Activated CD4-positive, alpha-beta memory T cell treated with anti-CD3 and anti-CD28 coated beads, Interleukin-2, amount 10 ng/mL, durations not matched to agents 7 days and 5 days (primary cell): ENCODE measurements at places on chromosomes 11 and 22.

GRCh38 chr22:40377931-40378330, 7.5 kb downstream of the SGSM3 start:
- H3K4me1 ChIP-seq = peaks cover 7% of the 10 kb centered on the region
- H3K36me3 ChIP-seq = peaks cover 7% of the 10 kb centered on the region
- no peak for DNase-seq
- no peak overlapping the region for H3K27ac ChIP-seq
- H3K4me3 ChIP-seq = no peak overlapping the region

DNA sequence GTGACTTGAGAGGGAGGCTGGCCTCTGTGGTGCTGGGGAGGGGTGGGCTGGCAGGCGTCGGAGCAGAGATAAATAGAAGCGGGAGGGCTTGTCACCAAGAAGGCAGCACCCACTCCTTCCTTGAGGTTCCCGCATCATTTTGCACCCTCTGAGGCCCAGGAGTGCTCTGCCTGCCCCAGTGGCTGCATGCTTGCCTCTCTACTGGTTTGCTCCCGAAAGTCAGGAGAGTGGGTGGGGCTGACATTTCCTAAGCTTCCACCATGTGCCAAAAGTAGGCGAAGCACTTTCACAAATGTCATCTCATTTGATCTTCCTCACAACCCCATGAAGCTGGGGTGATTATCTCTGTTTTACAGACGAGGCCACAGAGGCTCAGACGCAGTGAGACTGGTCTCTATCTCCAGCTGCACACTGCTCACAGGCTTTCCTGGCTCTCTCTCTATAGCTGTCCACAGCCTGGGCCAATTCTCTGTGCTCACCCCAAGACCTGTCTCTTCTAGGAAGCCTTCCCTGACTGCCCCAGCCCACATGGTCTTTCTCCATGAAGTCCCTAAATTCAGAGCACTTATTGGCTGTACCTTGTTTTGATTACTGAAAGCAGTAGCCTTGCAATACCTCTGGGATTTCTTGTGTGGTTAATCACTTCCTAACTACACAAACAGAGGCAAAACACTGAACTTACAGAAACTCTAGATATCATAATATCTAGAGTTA, 2.6 kb upstream of the UCP3 start:
- no peak overlapping the region for H3K4me3 ChIP-seq
- H3K4me1 ChIP-seq = peaks cover 84% of the 10 kb centered on the region
- peak; percentile 56 for DNase-seq
- peaks cover 32% of the 10 kb centered on the region for H3K36me3 ChIP-seq
- no peaks in the 10 kb centered on the region for H3K27me3 ChIP-seq
- peak overlapping the region; percentile 86 for H3K27ac ChIP-seq

GRCh38 chr11:65589444-65590239, 6.0 kb downstream of the KCNK7 start:
- no peak for DNase-seq
- peak overlapping the region; percentile 52 for H3K27ac ChIP-seq
- peaks cover 33% of the 10 kb centered on the region for H3K36me3 ChIP-seq
- H3K4me1 ChIP-seq = peaks cover 44% of the 10 kb centered on the region
- H3K4me3 ChIP-seq = no peak overlapping the region

DNA sequence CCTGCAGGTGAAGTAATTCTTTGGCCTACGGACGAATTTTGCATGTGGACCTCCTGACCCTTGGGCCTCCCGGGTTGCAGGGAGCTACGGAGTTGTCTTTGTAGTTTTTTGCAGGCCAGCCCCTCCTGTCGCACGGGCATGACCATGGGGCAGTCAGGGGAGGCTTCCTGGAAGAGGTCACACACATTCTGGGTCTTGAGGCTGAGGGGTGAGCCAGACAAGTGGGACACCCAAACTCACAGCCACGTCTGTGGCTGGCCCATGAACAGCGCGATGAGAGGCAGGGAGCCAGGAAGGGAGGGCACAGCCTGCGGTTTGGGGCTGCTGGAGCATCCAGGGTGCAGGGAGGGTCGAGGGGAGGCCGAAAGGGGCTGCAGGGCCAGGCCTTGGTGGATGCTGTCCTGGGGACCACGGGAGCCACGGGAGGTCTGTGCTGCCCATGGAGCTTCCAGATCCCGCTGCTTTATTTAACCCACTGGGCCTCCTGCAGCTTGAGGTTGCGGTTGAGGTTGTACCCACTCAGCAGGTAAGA, 78.9 kb downstream of the FBLN1 start:
- DNase-seq = no peak
- peaks cover 21% of the 10 kb centered on the region for H3K4me1 ChIP-seq
- no peak overlapping the region for H3K27ac ChIP-seq
- no peak overlapping the region for H3K4me3 ChIP-seq
- H3K27me3 ChIP-seq = peaks cover 5% of the 10 kb centered on the region

- H3K27ac ChIP-seq = no peak overlapping the region
- no peak for DNase-seq
- H3K27me3 ChIP-seq = no peaks in the 10 kb centered on the region
- H3K36me3 ChIP-seq = peaks cover 6% of the 10 kb centered on the region
- H3K4me1 ChIP-seq = no peaks in the 10 kb centered on the region
Observed at GRCh38 chr11:72896431-72896830, 82.2 kb downstream of the ATG16L2 start.

DNA sequence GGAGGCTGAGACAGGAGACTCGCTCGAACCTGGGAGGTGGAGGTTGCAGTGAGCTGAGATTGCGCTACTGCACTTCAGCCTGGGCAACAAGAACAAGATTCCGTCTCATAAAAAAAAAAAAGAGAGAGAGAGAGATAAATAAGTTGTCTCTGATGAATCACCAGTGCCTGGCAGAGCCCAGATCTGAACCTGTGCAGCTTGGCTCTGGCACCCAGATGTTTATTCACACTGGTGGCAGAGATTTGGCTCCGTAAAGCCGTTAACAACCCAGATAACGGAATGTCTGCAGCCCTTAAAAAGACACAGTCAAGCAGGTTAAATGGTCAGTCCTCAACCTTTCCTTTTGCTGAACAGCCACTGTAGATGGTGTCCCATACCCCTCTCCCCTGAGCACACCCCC, 33.5 kb upstream of the RTL6 start:
- peaks cover 2% of the 10 kb centered on the region for H3K27me3 ChIP-seq
- H3K27ac ChIP-seq = no peak overlapping the region
- H3K36me3 ChIP-seq = no peaks in the 10 kb centered on the region
- no peak overlapping the region for H3K4me3 ChIP-seq

- DNase-seq = no peak
- H3K27ac ChIP-seq = no peak overlapping the region
- no peak overlapping the region for H3K4me3 ChIP-seq
- no peaks in the 10 kb centered on the region for H3K27me3 ChIP-seq
- no peaks in the 10 kb centered on the region for H3K36me3 ChIP-seq
- H3K4me1 ChIP-seq = peaks cover 2% of the 10 kb centered on the region
Observed at GRCh38 chr11:111360150-111361043, 18.7 kb downstream of the POU2AF1 start.

DNA sequence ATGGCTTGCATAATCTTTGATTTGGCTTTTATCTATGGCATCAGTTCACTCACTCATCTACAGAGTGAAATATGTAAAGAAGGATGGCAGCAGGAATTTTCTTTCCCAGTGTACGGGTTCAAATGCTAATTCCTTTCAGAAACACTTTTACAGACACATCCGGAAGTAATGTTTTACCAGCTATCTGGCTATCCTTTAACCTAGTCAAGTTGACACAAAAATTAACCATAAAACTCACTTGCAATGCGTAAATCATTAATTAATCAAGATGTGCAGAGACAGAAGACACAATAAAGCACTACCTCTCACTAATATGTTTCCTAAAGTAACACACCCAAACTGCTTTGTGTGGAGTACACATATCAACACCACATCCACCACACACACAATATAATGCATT, 378.9 kb upstream of the ANO3 start:
- no peaks in the 10 kb centered on the region for H3K36me3 ChIP-seq
- no peaks in the 10 kb centered on the region for H3K4me1 ChIP-seq
- H3K27me3 ChIP-seq = no peaks in the 10 kb centered on the region
- no peak overlapping the region for H3K27ac ChIP-seq
- no peak for DNase-seq

DNA sequence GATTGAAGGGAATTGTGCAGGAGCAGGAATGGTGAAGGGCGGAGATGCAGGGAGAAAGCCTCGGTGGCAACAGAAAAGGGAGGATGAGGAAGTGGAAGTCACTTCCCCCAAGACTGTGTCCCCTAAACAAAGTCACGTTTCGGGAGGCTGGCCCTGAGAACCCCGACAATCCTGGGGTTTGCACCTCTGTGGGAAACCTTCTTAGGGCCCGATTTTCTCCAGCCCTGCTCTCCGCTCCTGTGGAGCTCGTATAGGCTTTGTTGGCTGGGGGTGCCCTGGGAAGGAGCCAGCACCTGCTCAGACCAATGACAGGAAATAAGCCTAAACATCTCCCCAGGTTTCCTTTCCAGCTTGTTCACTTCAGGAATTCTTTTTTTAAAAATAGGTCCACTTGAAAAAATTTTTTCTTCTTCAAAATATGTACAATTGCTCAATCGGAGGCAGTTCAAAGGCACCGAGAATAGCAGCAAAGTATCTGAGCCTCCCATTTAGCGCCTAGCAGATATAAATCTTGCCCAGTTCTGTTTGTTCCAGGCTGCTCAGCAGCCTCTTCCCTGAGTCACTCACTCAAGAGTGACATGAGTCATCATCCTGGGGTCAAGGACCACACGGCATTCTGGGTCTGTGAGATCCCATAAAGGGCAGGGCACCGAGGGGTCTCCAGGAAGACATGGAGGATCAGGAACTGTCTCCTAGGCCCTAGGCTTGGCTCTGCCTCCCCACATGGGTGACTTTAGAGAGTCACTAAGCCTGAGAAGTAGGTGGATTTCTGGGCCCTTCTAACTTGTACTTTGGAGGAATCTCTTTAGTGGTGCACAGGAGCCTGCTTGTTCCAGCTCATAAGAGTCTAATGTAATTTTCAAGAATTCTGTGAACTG, 34.0 kb downstream of the IRAG1 start:
- no peak for DNase-seq
- H3K27ac ChIP-seq = no peak overlapping the region
- no peak overlapping the region for H3K4me3 ChIP-seq
- peaks cover 42% of the 10 kb centered on the region for H3K4me1 ChIP-seq
- H3K36me3 ChIP-seq = no peaks in the 10 kb centered on the region
- H3K27me3 ChIP-seq = no peaks in the 10 kb centered on the region

DNA sequence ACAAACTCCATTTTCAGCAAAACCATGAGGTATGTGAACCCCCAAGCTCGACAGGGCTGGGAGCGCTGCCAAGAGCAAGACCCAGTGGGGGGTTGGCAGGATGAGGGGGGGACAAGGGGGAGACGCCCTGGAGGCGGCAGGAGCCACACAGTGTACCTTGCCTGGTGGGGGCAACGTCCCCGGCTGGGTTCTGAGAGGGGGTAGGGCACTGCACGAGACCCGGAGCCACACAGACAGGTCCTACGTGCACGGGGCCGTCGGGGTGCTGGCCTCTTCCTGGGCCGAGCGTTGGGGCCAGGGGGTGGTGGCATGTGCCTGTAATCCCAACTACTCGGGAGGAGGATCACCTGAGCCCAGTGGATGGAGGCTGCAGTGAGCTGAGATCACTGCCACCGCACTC, 28.8 kb downstream of the TBX1 start:
- H3K4me3 ChIP-seq = no peak overlapping the region
- H3K27ac ChIP-seq = no peak overlapping the region
- DNase-seq = no peak
- H3K4me1 ChIP-seq = no peaks in the 10 kb centered on the region
- H3K36me3 ChIP-seq = no peaks in the 10 kb centered on the region

DNA sequence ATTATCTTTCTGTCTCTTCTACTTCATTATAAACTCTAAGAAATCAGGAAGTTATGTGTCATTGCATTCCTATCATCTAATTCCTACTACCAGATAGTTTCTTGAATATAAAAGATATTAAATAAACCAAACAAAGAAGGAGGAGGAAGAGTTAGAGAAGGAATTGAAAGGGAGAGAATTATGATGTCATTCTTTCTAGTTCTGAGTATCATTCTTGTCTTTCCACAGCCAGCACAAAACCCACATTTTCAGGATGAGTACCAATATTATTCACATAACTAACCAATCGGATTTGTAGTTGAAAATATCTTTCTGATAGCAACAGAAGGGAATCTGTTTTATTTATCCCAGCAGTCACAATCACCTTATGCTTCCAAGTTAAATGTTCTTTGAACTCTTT, 13.3 kb downstream of the MS4A13 start:
- H3K4me3 ChIP-seq = no peak overlapping the region
- DNase-seq = no peak
- no peak overlapping the region for H3K27ac ChIP-seq
- no peaks in the 10 kb centered on the region for H3K36me3 ChIP-seq
- peaks cover 13% of the 10 kb centered on the region for H3K27me3 ChIP-seq

DNA sequence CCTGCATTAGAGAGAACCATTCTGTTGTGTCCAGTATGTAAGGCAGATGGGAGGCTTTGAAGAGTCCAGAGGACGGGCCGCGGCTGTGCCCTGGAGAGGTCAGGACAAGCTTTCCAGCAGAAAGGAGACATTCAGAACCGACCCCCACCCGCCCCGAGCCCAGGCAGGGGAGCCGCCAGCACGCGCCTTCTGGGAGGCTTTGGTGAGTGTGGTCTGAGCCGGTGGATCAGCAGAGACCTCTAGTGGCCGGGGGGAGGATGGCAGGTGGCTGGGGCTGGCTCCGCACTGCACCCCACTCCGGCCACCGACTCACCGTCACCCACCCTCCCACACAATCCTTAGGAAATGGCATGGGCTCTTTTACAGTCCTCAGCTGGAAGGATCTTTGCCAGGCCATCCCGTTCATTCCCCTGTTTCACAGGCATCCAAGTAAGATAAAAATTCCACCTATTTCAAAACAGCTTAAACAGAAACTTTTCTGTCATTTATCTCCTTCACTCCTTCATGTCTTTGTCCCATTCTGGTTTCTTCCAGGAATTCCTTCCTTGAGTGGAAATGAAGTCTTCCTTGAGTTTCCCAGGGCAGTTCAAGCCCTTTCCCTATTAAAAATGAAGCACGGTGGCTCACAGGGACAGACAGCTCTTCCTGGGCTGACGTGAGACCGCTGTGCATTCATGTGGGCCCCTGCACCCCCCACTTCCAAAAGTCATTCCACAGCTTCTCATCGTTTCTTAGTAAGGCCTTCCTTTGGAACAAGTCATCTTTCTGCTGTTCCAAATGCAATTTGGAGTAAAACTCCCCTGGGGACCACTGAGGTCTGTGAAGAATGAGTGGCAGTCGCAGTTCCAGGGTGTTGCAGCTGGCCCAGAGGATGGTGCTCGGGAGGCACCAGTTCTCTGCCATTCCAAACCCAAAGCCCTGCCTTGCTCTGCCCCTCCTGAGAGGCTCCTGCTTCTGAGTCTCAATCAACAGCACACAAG, 91.0 kb downstream of the FEZ1 start:
- H3K27ac ChIP-seq = no peak overlapping the region
- no peaks in the 10 kb centered on the region for H3K4me1 ChIP-seq
- DNase-seq = peak; percentile 66
- H3K4me3 ChIP-seq = no peak overlapping the region
- peaks cover 63% of the 10 kb centered on the region for H3K27me3 ChIP-seq
- H3K36me3 ChIP-seq = no peaks in the 10 kb centered on the region

GRCh38 chr11:134460881-134461280, 48.8 kb upstream of the B3GAT1 start:
- no peak overlapping the region for H3K27ac ChIP-seq
- peaks cover 18% of the 10 kb centered on the region for H3K27me3 ChIP-seq
- no peaks in the 10 kb centered on the region for H3K36me3 ChIP-seq

GRCh38 chr11:282630-283360, 4.6 kb downstream of the NLRP6 start:
- peaks cover 49% of the 10 kb centered on the region for H3K27me3 ChIP-seq
- H3K4me1 ChIP-seq = peaks cover 52% of the 10 kb centered on the region
- DNase-seq = peak; percentile 11
- H3K4me3 ChIP-seq = peak overlapping the region; percentile 66
- peaks cover 12% of the 10 kb centered on the region for H3K36me3 ChIP-seq

- H3K4me3 ChIP-seq = no peak overlapping the region
- H3K27ac ChIP-seq = no peak overlapping the region
- no peaks in the 10 kb centered on the region for H3K36me3 ChIP-seq
- H3K4me1 ChIP-seq = no peaks in the 10 kb centered on the region
Observed at GRCh38 chr11:131441051-131441810, 70.8 kb downstream of the NTM start.
